COLO829 (cell line): ENCODE measurements at places on chromosomes 2 and 18.
A peak's percentile ranks its signal among the peaks of the same experiment; 100 is the strongest.

GRCh38 chr2:65386989-65387388 lies 45.4 kb downstream of the SPRED2 start:
- DNase-seq, result no peak

DNA sequence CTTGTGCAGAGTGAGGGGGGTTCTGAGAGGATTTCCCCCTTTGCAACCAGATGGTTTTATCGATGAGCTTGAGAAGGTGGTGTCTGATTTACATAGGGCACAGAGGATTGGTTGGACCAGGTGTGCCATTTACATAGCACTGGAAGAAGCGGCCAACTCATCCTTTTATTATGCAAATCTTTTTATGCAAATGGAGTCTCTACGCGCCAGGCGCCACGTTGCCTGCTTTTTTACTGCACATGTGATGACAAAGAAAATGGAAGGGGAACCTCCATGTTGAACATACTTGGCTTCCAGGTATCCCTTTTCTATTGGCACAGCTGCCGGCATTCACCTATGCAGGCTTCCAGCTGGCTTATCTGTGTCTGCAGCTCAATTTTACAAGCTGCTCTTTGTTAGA lies 18.4 kb upstream of the TXNL4A start:
- no peak for DNase-seq

GRCh38 chr18:58997811-58998337 lies 133.2 kb downstream of the ZNF532 start:
- no peak for DNase-seq

GRCh38 chr2:181887045-181887444 lies 4.5 kb upstream of the ITPRID2 start:
- no peak for DNase-seq

DNA sequence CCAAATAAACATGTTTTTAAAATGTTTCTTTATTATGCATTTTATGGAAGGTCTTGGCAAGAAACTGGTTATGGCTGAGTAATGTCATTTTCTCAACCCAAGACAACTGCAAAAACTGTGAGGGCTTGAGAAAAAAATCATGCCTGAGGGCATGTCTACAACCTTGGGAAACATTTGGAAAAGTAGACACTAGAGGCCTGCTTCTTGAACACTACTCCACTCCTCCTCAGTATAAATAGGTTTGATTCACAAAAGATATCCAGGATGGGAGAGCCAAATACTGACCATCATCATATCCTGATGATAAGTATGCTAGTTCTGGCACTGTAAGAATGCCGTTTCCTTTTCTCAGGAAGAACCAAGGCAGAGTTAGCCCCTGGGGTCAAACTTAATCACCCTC lies 71.1 kb downstream of the OSR1 start:
- DNase-seq, result no peak

DNA sequence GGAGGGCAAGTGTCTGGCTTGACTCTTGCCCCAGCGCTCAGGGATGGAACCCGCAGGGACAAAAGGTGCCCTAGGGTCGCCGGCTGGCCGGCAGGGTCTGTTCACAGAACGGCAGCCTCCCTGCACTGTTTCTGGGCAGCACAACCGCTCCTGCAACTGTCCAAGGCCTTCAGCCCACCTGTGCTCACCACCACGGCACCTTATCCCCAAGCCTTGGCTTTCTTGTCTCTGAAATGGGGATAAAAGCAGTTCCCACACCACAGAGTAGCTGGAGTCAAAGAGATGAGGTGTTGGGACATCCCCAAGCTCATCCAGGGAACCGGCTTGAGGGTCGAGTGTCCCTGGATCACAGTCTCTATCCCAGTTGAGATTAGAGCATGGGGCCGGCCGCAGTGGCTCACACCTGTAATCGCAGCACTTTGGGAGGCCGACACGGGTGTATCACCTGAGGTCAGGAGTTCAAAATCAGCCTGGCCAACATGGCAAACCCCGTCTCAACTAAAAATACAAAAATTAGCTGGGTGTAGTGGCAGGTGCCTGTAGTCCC lies 4.7 kb downstream of the SNORC start:
- no peak for DNase-seq

- peak; percentile 77 for DNase-seq
Measured at GRCh38 chr2:159497256-159497655, 119.1 kb downstream of the BAZ2B start.

DNA sequence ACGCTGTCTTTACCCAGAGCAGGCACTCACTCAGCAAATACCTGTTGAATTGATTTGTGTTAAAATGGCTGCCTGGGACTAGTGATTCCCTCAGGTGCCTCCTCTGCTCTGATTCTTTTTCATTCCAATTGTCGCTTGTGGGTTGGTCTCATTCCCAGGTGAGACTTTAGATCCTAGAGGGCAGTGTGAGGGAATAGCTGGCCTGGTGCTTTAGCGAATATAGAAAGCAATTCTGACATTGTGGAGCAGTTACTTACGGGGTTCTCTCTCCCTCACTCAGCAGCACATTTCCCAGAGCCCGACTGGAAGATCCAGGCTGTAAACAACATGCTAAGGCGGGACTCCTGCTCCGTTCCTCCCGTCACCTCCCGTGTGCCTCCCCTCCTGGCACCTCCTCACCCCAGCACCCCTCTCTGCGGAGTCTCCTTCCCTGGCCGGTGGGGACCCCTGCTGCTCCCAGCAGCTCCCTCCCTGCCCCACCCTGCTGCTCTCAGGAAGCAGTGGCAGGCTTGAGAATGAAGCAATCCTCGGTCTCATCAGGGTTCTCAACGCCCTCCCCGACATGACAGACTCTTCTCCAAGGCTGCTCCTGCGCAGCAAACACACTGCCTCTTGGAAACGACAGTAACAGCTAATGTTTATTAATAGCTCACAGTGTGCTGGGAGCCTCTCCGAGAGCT lies 26.9 kb downstream of the CELF4 start:
- no peak for DNase-seq

DNA sequence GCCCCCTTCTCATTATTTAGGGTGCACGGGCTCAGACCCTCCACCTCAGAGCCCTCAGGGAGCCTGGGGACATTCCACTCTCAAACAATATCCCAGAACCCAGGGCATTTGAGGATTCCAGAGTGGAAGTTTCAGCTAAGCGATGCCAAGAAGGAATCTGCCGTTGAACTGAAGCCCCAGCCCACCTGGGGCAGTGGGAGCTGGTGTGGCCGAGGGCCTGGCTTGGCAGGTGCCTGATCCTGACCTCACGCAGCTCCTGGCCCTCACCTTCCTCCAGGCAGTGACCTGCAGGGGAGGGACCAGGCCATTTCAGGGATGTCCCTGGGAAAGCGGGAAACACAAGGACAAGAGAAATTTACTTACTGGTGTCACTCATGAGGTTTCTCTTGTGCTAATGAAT lies 58.2 kb downstream of the ACKR3 start:
- no peak for DNase-seq

GRCh38 chr2:53519918-53520841 lies 247.4 kb upstream of the CHAC2 start:
- DNase-seq, result peak; percentile 97

DNA sequence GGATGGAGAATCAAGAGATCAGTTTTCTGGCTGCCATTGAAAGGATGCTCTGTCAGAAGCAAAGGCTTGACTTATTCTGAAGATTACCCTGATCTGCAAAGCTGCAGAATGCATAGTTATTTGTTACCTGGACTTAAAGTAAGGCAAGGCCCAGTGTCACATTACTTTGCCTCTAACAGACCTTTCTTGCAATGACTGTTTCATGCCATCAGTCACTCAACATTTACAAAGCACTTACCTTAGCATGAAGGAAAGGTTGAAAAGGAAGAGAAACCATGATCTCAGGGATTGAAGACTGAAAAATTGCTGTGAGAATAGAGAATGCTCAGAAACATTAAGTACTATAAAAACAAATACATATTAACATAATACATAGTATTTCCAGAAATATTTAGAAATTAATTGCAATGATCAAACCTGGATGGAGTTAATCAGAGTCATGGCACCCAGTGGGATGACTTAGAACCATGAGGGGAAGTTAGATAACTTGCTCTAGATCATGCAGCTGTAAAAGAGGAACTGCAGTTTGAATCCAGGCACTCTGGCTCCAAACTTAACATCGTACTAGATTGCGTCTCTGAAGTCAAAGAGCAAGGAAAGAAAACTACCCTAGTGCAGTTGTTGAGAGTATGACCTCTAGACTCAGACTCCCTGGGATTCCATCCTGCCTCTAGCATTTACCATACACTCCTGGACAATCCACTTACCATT lies 26.5 kb upstream of the FAM117B start:
- DNase-seq, result no peak

- DNase-seq, result no peak
Measured at GRCh38 chr2:226524381-226524843, 275.2 kb downstream of the IRS1 start.

GRCh38 chr2:71283131-71283530 lies 48.5 kb upstream of the ZNF638 start:
- DNase-seq, result no peak

DNA sequence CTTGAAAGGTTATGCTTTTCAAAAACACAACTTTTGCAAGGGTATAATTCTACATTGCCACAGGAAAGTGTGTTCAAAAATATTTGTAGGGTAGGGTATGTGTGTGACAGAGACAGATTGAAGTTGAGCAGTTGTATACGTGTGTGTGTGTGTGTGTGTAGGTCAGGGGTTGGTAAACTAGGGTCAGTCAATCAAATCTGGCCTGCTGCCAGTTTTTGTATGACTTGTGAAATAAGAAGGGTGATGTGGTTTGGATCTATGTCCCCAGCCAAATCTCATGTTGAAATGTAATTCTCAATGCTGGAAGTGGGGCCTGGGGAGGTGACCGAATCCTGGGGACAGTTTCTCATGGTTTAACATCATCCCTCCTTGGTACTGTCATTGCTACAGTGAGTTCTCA lies 148.2 kb downstream of the CERS6 start:
- DNase-seq, result no peak

GRCh38 chr2:215366440-215367032 lies 54.7 kb downstream of the ATIC start:
- no peak for DNase-seq

DNA sequence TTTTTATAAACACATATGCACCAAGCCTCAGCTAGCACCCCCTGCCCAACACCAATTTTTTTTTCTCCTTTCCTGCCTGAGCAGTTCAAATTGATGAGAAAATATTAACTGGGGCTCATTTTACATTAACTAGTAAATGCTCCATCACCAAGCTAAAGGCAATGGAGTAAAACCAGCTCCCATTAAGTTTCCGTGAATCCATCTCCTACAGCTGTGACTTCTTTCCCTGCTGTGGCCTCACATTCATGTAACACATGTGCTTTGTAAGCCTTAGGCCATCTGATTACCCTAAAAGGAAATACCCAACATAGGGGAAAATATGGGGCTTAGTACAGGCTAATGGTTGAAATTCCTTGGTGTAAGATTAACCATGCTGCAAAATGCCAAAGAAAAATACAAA lies 60.8 kb downstream of the DNER start:
- DNase-seq, result no peak

- DNase-seq, result no peak
Measured at GRCh38 chr2:173016451-173016850, 59.2 kb upstream of the MAP3K20 start.

DNA sequence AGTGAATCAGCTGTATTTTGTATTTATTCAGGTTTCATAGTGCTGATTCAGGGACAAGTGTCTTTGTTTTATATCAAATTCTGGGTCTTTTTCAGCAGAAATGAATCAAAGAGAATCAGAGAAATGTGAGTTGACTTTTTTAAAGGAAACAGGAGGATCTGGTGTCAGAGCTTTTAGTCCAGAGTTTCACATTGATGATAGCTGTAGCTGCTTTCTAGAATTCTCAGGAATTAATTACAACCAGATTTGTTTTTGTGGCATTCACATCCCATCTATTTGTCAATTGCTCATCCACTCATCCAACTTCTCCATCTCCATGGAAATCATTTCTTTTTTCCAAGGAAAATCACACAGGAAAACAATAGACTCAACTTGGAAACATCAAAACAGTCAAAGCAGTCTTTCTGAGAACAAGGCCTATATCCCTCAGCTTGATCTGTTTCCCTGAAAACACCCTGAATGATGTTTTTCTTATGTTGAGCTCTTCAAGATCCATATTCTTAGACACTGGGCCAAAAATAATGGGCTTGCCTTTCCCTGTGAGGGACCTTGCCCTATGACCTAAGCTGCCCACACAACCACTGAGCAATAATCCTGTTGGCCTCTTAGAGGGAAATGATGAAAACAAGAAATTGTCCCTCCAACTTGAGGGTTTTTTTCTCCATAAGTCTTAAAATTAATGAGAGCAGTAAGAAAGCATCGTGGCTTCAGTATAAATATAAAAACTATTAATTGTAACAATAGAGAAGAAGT lies 249.5 kb upstream of the FN1 start:
- no peak for DNase-seq

GRCh38 chr2:218282173-218282991 lies 9.9 kb downstream of the TMBIM1 start:
- no peak for DNase-seq

DNA sequence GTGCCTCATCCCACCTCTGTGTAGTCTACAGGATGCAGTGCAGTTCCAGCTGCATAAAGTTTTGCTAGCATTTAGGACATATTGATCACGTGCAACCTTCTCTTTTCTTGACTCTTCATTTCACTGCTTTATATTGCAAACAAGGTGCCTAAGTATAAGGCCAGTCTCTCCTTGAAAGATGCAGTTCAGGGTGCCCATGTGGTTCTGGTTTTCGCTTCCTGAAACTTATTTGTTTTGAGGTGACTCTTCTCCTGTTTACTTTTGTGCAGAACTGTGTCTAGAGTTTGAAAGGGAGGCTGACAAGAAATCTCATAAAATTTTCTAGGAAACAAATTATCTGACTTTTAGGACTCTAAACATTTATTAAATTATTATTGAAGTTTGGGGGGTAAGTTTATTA lies 189.9 kb downstream of the UBE2E3 start:
- DNase-seq, result no peak

GRCh38 chr2:174726212-174726611 lies 38.1 kb downstream of the CHRNA1 start:
- DNase-seq, result no peak

GRCh38 chr2:36886664-36887063 lies 79.7 kb downstream of the STRN start:
- DNase-seq, result no peak

DNA sequence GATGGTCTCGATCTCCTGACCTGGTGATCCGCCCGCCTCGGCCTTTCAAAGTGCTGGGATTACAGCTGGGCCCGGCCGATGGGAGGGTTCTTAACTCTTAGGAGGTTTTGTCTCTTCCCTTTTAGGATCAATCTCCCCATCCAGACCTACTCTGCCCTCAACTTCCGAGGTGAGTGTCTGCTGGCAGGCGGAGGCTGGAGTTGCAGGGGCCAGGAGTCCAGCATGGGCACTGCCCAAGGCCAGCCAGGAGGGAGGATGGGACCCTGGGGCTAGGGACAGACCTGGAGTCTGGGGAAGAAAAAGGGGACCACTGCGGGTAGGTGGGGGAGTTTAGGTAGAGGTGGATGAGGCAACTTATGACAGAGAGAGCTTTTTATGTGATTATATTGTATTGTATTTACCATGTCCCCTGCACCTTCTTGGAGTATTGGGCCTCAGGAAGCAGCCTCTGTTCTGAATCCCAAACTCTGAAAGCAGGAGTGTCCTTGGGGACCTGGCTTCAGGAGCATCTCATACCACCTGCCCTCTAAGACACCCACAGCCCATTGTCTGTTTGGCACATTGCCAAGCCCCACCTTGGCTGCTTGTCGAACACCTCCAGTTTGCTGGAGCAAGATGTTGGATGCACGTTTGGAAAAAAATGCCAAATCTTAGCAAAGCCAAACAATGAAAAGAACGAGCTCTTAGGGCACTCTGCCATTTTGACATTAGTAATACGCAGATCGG lies 5.6 kb downstream of the DES start:
- no peak for DNase-seq
